ENCODE measurements at places on chromosomes 4 and X.
A peak's percentile ranks its signal among the peaks of the same experiment; 100 is the strongest.

- no peak for DNase-seq
Measured at GRCh38 chrX:38205039-38205438, 15.6 kb downstream of the SRPX start.

GRCh38 chr4:39587881-39588280, 50.8 kb downstream of the SMIM14 start:
- DNase-seq: peak; percentile 4

- no peak for DNase-seq
Measured at GRCh38 chr4:184409502-184409901, 64.8 kb downstream of the IRF2 start.

DNA sequence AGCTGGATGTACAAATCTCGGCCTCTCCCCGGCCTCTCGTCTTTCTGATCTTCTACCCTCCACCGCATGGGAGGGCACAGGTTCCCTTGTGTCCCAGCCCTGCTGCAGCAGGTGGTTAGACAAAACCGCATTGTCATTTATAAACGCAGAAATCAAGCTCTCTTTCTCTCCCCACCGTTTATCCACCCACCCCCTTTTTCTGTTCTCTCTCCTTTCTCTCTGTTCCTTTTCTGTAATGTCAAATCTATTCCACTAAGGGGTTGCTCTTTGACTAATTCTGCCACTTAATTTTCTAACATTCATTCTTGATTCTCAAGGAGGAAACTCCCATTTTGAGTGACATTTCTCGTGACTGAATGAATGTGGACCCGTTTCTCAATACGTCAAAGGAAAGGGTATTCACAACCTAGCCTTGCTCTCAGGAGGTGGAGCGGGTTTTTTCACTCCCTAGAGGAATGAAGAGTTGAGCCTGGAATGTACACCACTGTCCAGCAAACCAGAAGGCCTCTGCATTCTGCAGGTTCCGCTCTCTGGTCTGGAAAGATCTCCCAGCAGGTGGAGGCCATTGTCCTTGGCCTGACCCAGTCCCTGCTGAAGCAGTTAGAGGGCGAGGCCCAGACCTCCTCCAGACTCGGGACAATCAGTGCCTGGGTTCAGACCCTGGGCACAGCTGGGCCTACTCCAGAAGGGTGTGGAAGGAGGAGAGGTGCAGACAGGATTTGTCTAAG, 70.9 kb upstream of the ENPP6 start:
- DNase-seq: no peak

- peak; percentile 55 for DNase-seq
Measured at GRCh38 chr4:123953566-123953965, 557.0 kb downstream of the SPRY1 start.

GRCh38 chr4:12633053-12633651, 851.0 kb downstream of the RAB28 start:
- DNase-seq: peak; percentile 12

- DNase-seq: peak; percentile 52
Measured at GRCh38 chr4:158667651-158668198, 4.0 kb downstream of the C4orf46 start.

DNA sequence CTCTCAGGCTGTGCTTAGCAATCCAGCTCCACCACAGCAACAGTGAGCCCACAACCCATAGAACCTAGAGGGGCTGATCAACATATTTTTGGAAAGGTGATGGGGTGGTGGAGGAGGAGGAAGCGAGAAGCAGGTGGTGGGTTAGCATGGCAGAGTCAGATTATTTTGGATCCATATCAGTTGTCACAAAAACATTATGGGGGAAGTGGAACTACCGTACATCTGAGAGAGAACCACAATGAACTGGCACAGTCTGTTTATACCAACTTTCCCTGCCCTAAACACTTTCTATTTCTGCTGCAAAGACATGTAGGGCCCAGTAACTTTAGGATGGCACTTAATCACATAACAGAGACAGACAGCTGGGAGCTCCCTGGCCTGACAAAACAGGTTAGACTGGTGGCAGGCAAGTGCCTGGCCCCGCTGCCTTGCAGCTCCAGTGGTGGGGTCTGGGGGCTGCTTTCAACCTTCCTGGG, 4.3 kb downstream of the SLC9A7 start:
- no peak for DNase-seq

DNA sequence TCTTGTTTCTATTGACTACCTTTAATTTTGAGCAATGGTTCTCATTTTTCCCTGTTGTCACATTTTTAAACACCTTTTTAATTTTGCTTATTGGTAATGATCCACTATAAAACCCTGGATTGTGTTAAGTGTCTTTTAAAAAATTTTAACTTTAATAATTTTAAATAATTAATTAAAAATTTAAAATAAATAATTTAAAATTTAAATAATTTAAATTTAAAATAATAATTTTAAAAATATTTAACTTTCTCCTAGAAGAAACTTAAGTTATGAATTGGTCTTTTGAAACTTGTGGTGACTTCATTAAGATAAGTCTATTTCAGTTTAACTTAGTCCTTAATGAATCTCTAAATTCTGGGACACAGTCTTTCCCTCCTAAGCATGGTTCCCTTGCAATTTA, 566.3 kb upstream of the GALNTL6 start:
- DNase-seq: no peak

GRCh38 chrX:11666164-11666563, 444 bp upstream of the ARHGAP6 start:
- DNase-seq: no peak

- DNase-seq: no peak
Measured at GRCh38 chr4:38696697-38697096, 32.7 kb downstream of the KLF3 start.

- no peak for DNase-seq
Measured at GRCh38 chrX:129318375-129318774, 204.9 kb downstream of the SMARCA1 start.

- no peak for DNase-seq
Measured at GRCh38 chr4:46975812-46976553, 17.4 kb downstream of the GABRA4 start.

DNA sequence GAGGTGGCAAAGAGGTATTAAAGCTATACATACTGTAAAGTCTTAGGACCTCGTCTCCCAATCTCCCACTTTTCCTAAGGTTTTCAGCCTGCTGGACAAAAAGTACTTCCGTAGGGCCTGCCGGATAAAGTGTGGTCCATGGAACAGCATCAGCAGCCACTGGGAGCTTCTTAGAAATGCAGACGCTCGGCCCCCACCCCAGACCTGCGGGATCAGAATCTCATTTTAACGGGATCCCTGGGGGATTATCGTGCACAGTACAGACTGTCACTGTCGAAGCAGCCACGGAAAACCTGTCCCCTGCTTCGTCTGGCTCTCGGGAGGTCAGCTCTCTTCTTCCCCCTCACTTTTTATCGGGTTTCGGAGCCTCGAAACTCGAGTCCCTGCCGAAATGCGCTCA, 802 bp downstream of the ADGRG2 start:
- no peak for DNase-seq

DNA sequence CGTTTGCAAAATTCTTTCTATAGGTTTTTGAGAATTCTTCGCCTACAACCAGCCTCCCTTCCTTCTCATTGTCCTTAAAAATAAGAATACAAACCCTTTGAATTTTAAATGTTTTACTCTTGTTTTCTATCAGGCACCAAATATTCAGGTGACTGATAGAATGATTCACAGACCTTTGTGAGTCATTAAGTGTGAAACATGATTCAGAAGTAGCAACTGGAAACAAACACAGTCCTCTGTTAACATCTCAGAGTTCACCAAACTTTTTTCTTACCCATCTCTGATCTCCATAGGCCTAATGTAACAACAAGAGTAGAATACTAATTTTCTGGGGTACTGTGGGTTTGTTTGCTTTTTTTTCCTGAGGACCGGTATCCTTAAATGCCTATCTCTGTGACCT, 63.4 kb upstream of the MAB21L2 start:
- DNase-seq: no peak

GRCh38 chrX:133649651-133650050, 234.4 kb upstream of the GPC4 start:
- DNase-seq: no peak

DNA sequence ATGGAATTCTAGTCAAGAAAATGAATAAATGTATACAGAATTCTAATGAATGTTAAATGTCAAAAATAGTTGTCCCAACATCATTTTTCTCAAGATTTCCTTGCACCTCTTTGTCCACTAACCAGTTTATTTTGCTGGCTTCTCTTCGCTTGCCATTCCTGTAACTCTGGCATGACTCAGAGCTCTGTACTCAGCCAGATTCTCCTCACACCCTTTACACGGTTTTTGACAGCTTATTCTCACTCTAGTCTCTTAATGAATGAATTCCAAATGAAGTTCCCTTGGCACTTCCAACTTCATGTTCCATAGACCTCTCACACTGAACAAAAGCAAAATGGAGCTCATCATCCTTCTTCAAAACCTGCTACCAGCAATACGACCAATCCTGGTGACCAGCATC, 419.3 kb upstream of the SLIT2 start:
- no peak for DNase-seq

GRCh38 chr4:3762753-3763549, 3.2 kb upstream of the ADRA2C start:
- no peak for DNase-seq

- DNase-seq: no peak
Measured at GRCh38 chrX:147343467-147343866, 528.9 kb upstream of the CXorf51A start.

GRCh38 chrX:133561251-133561650, 146.0 kb upstream of the GPC4 start:
- DNase-seq: no peak

DNA sequence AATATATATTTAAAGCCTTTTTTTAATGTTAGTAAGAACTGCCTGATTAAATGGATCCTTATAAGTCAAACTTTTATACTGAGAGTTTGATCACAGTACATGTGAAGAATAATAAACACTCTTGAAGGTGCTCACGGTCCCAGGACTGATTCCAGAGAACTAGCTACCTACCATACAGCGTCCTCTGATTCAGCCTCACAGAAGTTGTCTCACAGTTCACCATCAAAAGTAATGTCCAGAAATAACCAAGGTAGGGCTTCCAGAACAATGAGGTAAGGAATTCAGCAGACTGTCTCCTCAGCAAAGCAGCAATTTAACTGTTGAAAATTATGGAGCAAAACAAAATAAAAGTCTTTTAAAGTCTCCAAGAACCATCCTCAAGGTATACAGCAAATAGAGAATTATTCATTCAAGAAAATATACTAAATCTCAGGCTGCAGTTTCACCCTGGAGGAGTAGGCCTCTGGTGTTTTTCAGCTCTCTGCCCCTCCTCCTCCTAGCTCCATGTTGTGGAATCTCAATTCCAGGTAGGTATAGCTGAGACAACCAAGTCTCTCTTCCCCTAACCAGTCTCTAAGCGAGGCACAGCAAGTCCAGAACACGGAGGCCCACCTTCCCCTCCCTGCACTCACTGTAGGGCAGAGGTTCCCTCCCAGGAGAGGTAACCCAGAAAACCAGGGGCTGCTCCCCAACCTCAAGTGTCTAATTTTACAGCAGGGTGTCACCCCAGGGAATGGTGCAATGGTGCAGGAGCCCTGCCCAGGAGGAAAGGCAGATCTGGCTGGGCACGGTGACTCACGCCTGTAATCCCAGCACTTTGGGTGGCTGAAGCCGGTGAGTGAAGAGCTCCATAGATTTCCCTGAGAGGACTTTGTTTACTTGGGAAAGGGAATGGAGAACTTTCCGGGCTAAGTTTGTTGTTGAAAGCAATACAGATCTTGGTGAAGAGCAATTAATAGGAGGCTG, 28.6 kb downstream of the FAM241A start:
- peak; percentile 7 for DNase-seq

DNA sequence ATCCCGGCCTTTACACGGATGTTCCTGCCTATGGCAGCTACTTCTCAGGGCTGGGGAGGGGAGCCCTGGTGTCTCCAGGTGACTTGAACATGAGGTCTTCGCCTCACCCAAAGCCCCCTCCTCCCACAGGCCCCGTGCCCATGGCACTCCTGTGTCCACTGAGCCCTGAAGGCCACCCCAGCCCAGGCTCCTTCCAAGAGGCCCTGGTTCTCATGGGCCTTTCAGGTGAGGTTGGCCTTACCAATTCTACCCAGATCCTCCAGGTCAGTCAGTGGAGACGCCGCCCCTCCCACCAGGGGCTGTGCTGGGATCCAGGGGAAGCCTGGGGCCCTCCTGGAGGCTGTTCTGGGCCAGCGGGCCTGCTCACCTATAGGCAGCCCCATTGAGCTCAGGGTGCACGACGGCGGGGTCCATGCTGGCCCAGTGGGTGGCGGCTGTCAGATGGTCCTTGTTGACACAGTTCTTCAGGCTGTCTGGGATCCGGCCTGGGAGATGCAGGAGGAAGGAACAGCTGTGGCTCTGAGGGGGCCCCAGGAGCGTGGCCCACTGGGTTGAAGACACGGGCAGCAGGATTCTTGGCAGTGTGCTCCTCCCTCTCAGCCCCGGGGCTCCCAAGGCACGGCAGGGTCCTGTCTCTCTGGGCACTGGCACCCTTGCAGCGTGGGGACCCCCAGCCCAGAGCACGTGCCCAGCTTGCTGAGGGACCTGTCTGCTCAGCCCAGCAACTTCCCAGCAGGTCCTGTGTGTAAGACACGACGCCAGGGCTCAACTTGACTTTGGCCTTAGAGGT, 36.2 kb downstream of the CTBP1 start:
- DNase-seq: no peak

GRCh38 chrX:119055687-119056086, 17.1 kb upstream of the CT47C1 start:
- no peak for DNase-seq

- DNase-seq: peak; percentile 19
Measured at GRCh38 chr4:186900232-186900900, 176.7 kb upstream of the FAT1 start.

GRCh38 chr4:163808011-163808410, 313.5 kb downstream of the TMA16 start:
- no peak for DNase-seq

DNA sequence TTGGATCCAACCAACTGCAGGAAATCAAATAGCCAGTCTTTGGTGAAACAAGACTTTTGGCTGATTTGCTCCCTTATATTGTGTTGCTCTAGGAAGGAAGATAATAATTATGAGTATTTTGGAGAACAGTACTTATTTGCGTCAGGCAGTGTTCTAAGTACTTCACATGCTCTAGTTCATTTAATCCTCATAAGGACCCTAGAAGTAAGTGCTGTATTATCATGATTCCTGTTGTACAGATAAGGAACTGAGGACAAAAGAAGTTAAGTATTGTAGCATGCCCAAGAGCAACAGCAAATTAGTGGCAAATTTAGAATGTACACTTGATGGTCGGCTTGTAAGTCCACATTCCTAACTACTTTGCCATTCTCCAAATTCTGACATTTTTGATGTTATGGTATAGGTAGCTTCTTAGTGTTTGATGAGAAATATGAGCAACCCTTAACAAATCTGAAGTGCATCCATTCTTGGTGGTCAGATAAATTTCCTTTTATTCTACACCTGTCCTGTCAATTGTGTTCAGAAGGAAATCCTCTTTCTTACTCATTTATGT, 72.0 kb downstream of the SPRY1 start:
- DNase-seq: no peak

GRCh38 chr4:55291227-55291640, 54.8 kb upstream of the SRD5A3 start:
- DNase-seq: peak; percentile 27

GRCh38 chr4:80322716-80323115, 12.8 kb upstream of the CFAP299 start:
- DNase-seq: peak; percentile 48

DNA sequence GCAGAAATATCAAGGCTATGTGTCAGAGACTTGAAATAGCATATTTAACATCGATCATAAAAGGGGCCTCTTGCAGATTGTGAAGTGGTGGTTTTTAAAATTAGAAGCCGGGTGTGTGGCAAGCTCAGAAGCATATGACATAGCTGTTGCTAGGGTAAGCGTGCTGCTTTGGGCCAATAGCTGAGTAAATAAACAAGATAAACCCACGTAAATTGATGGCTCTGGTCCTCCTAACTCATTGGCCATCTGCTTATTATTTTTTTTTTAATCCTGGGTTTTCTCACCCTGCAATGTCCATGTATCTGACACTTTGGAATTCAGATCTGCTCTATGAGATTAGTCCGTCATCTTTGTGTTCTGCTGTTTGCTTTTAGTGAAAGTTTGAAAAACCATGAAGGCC, 32.6 kb upstream of the STOX2 start:
- no peak for DNase-seq
